AG09309 (cell line): ENCODE measurements at places on chromosomes 13 and 19.

GRCh38 chr19:33859016-33859415, 62.3 kb downstream of the KCTD15 start:
- DNase-seq: no peak

GRCh38 chr19:4909156-4909896, at the start of gene UHRF1:
TSS of gene UHRF1 (plus strand) at chr19:4909501. CDS start at chr19:4910886, 1,385 bp downstream.
- no peak for DNase-seq

DNA sequence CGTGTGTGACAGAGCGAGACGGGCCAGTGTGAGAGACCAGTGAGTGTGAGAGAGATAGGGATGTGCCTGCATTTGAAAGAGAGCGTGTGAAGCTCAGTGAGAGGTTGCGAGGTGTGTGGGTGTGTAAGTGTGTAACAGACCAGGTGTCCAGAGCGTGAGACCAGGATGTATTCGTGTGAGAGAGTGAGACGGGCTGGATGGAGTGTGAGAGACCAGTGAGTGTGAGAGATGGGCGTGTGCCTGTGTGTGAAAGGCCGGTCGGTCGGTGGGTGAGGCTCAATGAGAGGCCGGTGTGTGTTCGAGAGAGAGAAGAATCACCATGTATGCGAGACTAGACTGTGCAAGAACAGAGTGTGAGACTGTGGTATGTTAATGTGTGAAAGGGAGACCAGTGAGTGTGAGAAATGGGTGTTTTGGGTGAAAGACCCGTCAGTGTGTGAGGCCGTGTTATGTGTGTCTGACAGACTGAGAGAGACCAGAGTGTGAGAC, 679 bp downstream of the ZNF471 start:
- DNase-seq: no peak

- no peak for DNase-seq
These were observed 29.4 kb upstream of the FBXL3 start for GRCh38 chr13:77056382-77056781.

DNA sequence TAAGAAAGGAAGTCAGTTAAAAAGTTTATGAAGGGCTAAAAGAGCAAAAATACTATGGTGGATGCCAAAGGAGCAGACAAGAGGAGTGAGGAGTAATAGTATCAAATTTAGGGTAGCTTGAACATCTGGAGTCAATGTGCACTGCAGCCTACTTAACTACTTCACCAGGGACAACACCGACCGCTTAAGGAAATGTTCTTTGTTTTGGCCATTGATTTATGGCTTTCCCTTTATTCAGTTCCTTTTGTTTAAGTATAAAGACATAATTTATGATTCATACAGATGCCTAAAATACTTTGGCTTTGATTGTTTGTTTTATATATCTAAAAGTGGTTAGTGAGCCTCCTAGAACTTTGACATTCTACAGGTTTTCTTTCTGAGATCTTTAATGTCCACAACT, 276.3 kb upstream of the PRR20A start:
- no peak for DNase-seq

GRCh38 chr13:36354842-36355623, 8.8 kb upstream of the SPART start:
- no peak for DNase-seq
